ENCODE measurements at places on chromosomes 5 and 9. TPM values are rescaled to one million over a fixed set of nuclear protein-coding genes. Genes with fewer than 3 reads are reported as not detected.

Gene GAPT
- not detected for total RNA-seq

Gene LCN15
- total RNA-seq = 0.29 TPM

Gene NUTM2G
- total RNA-seq = not detected

Gene PDE6A
- not detected for total RNA-seq

Gene CCDC171
- 2.5 TPM for total RNA-seq

Gene CARD9
- total RNA-seq = 7.4 TPM

Gene GCNT4
- total RNA-seq = 0.27 TPM

Gene SLC6A3
- total RNA-seq = not detected

Gene C9orf153
- not detected for total RNA-seq
